ENCODE measurements at places on chromosomes 1 and 21.

DNA sequence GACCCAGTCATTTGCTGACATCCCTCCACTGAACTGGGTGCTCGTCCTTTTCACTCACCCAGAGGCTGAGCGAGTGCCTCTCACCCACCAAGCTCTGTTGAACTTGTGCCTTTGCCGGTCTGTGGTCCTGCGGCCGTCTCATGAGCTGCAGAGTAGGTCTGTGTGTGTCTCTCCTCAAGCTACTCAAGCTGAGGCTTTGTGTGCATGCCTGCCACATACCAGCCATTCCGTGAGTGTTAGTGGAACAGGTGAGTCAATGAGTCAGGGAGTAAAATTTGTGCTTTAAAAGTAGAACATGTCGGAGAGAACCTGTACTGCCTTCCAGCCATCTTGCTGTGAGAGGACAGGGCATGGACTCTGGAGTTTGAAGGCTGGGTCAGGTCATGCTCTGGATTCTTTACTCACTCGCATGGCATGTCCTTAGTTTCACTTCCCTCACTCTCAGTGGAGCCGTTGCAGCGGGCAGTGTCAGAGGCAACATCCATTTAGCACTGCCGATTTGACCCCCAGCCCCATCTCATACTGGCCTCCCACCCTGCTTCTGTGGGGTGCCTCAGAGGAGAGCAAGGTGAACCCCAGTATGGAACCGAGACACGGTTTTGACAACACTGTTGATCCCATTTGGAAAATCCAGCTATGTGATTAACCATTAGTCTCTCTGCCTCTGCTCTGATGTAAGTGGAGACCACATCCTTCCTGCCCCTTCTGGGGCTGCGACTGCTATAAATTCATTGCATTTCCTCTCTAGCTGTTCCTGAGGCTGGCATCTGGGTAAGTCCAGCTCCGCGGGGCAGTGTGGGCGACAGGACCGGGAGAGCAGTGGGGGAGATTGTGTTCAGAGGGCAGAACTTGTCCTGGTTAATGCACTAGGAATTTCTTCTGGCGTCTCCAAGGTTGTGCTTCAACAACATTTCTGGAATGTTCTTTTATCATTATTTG, at the start of gene NLRP3:
Gene NLRP3 (plus strand): TSS at position 751 of the 939 bp plus-strand sequence. CDS start 2,628 bp downstream, outside the sequence.
- DNase-seq = no peak

DNA sequence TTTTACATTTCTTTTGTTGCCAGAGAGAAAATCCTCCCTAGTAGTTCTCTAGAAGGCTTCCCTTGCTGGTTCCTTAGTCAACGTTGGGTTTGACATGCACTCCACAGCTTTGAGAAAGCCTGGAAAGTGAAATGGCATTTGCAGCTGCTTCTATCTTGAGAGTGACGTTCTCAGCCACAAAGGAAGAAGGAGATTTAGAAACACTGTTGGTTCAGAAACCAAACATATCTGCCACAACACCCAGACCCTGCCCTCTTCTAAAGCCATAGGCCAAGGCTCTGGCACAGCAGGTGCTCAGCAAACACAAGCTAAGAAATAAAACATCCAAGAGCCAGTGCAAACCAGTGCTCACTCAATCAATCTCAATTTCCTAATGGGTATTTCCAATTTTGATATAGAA, 121.4 kb downstream of the CCDC185 start:
- DNase-seq = no peak

GRCh38 chr1:153346077-153346723, 2.4 kb downstream of the PGLYRP4 start:
- DNase-seq = no peak

GRCh38 chr1:149967646-149968045, 31.0 kb upstream of the MTMR11 start:
- DNase-seq = no peak

- DNase-seq = no peak
Measured at GRCh38 chr1:53963460-53963859, 17.3 kb downstream of the LRRC42 start.

DNA sequence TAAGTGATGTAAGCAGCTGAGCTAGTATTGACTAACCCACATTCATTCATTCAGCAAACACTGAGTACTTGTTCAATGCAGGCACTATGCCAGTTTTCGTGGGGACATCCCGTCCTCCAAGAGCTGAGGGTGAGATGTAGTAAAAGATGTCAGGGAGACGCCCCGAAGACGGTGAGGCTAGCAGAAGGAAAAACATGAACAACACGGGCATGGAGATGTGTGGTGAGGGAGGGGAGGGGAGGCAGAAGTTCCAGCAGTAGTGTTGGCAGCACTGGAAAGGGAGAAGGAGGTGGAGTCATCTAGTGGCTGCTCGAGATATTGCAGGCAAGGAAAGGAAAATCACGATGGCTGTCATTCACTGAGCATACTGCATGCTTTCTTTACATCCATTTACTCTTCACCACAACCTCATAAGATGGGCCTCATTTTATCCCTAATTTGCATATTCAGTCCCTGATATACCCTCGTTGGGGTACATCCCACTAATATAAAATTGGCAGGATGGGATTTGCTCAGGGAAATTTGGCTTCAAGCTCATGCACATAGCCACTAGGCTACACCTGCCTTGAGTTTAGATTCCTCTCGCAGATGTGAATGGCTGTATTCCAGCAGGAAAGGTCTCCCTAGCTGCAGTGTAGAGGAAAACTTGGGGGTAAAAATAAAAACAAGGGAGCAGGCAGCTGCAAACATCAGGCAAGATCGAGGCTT, 14.5 kb downstream of the PDZK1IP1 start:
- no peak for DNase-seq

DNA sequence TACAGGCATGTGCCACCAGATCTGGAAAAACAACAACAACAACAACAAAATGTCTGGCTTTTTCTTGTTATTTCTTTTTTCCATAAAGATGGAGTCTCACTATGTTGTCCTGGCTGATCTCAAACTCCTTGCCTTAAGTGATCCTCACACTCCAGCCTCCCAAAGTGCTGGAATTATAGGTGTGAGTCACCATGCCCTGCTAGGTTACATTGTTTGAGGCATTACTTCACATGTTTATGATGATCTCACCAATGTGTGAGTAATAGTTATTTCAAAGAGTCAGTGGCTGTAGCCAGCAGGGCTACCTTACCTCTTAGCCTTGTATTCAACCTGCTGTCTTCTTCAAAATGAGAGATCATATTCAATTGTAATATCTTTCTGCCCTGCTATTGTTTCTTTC, 445.7 kb downstream of the AMY1C start:
- DNase-seq = no peak

- DNase-seq = no peak
Measured at GRCh38 chr1:111164151-111164550, 24.1 kb downstream of the CEPT1 start.

DNA sequence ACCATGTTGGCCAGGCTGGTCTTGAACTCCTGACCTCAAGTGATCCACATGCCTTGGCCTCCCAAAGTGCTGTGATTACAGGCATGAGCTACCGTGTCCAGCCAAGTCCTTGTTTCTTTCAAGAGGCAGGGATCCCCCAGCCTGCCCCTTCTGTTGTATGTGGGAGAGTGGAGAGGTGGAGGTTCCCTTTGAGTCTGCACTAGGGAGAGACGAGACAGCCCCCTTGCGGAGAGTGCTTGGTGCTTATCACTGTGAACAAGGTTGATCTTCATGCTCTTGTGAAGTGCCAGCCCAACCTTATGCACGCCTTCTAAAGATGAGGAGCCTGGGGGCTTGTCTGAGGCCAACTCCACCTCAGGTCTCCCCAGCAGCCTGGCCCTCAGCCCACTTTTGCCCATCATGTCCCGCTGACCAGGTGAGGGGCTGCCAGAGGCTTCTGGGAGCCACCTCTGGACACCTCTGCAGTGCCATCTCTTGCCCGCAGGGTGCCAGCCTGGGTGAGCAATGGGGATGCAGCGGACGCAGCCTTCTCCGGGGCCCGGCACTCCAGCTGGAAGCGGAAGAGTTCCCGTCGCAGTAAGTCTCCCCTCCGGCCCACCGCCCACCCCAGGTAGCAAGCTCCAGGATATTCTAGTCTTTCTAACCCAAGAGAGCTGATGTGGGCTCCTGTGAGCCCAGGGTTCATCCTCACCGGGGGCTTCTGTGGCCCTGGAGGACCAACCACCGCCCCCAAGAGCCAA, 62.3 kb downstream of the ARHGEF10L start:
- no peak for DNase-seq

- no peak for DNase-seq
Measured at GRCh38 chr1:226033582-226033981, 28.9 kb upstream of the H3-3A start.

- no peak for DNase-seq
Measured at GRCh38 chr1:150068109-150068435, 496 bp downstream of the VPS45 start.

DNA sequence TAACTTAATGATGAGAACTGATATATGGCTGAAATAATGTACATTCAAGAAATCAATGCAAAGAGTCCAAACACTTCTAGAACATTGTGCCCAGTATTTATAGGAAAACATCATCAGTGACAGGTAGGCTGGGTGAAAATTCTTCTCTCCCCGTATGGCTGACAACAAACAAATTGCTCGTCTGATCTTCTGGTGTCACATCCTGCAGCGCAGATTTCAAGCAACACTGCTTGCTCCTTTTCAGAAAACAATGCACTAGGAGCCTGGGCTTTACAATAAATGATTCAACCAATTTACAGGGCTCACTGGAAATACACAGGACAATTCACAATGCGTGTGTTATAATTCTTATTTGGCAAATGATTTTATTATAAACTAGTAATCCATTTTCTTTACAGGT, 185.3 kb downstream of the RERE start:
- DNase-seq = no peak

- DNase-seq = no peak
Measured at GRCh38 chr1:116711263-116711840, 42.9 kb upstream of the CD2 start.

GRCh38 chr1:46030876-46031660, 101.4 kb downstream of the PIK3R3 start:
- DNase-seq = no peak

DNA sequence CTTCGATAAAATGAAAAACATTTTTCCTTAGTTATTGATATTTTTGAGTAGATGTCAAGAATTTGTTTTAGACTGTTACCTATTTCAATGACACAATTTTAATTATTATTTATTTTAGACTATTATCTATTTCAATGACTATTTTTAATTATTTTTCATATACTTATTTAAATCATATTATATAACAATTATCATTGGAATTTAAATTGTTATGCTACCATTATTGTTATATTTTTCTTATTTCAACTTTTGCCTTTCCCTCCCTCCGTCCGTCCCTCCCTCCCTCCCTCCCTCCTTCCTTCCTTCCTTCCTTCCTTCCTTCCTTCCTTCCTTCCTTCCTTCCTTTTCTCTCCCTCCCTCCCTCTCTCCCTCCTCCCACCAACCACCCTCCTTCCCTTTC, 229.3 kb downstream of the GRIK1 start:
- DNase-seq = no peak

GRCh38 chr1:235075048-235075776, 53.4 kb downstream of the TOMM20 start:
- DNase-seq = peak; percentile 59

GRCh38 chr1:17688217-17688810, 66.8 kb upstream of the ACTL8 start:
- no peak for DNase-seq

DNA sequence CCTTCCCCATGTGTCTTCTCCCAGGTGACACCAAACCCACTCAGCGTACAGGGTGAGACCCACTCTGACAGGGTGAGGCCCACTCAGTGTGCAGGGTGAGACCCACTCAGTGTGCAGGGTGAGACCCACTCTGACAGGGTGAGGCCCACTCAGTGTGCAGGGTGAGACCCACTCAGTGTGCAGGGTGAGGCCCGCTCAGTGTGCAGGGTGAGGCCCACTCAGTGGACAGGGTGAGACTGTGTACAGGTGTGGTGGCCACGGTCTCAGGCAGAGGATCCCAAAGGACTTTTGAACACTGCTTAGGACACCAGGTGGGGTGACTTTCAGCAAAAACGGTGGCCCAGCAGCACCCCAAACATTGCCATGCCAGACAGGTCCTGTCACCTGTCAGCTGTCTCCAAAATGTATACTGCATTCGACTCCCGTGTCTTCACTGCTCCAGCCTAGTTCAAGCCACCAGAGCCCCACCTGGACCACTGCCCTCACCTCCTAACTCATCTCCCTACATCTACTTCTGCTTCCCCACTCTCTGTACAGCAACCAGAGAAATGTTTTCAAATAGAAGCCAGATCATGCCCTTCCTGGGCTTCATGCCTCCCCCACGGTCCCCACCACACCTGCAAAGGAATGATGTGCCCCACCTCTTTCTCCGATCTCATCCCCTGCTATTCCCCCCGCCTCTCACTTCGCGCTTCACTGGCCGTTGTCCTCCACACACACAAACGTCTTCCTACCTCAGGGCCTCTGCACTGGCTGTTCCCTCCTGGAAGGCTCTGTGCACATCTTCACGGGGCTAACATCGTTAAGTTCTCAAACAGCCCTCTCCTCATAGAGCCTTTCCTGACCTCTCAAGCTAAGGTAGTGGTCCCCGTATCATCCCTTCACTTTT, 52.1 kb downstream of the ACBD3 start:
- no peak for DNase-seq

DNA sequence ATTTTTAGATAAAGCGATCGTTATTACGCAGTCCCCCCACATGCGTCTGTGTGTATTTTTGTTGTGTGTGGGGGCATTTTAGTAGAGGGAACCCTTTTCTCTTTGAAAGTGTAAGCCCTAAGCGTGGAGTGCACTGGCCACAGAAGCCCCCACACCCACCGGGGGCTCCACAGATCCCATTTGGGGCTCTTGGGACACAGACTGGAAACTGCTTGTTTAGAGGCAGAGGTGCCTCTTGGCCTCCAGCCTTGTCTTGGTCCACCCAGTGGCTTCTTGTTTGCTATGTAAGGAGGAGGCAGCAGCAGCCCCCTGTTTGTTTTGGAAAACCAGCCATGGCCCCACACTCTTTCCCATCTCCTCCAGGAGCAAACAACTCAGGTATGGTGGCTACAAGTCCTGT, 42.8 kb downstream of the SLC37A1 start:
- DNase-seq = peak; percentile 5

GRCh38 chr1:54378157-54378873, 27.9 kb downstream of the SSBP3 start:
- no peak for DNase-seq

DNA sequence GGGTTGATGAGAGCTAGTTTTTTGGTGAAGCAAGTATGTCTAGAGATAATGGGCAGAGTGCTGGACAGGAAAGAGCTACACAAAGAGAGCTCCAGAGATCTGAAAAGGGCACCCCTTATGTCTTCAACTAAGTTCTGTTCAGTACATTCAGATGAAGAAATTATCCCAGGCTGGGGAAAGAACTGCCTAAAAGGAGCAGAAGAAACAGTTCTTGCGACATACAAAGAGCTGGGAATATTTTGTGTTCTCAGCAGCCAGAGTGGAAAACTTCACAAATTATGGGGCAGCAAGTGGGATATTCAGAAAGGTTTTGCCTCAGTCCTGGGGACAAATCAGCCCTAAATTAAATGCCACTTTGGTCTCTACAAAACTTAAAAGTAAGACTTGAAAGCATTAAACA, 17.4 kb upstream of the CCN1 start:
- DNase-seq = no peak

DNA sequence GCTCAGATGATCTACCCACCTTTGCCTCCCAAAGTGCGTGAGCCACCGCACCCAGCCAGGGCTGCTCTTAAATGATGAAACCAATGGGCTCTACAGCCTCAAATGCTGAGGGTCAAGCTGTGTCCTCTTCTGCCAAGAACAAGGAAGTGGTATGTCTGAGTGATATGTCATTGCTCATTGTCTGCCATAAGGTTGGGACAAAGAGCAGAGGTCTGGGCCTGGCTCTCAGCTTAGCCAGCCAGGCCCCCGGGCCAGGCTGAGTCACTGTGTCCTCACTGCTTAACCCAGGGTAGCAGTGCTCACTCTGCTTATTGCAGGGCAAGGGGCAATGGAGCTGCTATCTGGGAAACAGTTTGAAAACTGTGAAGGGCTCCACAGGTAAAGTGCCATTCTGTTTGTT, 8.3 kb upstream of the ETS2 start:
- no peak for DNase-seq

GRCh38 chr1:181137217-181137743, 48.8 kb downstream of the IER5 start:
- DNase-seq = no peak
